GDM1 (cell line): ENCODE measurements at places on chromosomes 1 and 21.

DNA sequence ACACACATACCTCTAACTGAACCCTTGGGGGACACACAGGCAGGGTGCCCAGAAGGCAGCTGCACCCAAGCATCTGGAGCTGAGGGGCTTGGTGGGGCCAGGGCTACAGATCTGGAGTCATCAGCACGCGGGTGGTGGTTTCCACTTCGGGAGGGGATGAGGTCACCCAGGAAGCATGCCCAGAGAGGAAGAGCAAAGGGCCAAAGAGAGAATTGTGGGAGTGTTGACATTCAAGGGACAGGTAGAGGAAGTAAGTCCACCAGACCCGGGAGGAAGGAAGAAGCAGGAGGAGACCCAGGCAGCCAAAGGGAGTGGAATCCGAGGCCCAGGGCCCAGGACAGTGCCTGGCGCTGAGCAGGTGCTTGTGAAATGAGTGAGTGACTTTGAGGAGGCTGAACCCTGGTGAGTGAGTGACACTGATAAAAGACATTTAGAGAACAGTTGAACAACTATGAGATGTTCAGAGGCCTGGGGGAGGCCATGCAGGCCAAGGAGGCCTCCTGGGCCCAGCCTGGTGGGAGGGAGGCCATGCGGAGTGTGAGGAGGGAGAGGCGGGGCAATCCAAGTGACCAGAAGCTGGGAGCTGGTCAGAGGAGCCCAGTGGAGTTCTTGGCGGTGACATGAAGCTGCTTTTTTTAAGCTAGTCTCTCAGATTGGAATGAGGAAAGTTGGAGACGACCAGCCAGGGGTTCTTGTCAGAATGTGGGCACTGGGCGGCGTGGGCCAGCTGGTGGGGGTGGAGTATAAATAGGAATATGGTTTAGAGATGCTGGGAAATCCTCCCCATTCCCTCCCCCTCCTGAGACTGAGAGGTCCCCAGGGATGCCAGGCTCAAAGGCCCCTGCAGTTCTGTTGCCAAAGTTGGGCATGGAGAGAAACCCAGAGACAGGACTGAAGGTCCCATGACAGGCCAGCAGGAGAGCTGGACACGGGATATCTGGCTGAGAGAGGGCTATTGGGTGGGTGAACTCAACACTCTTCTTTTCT lies 7.9 kb downstream of the CDK18 start:
- no peak for DNase-seq

DNA sequence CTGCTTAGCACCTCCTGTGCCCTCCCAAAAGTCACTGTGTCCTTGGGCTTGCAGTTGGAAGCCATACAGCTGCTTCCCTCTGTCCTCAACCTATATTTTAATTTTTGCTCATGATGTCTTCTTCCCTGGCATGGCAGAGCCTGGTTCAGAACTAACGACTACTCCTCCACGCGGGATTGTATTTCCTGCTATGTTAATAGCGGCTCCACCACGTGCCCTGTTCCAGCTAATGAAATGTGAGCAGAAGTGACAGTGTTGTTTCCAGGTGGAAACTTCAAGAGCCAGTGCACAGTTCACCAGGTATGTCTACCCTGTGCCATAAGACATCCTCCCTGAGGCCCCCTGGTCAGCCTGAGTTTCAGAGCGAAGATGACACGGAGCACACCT lies 52.1 kb downstream of the DHRS3 start:
- no peak for DNase-seq

GRCh38 chr21:32534113-32534512 lies 51.2 kb downstream of the TCP10L start:
- DNase-seq = no peak

GRCh38 chr1:244155661-244156060 lies 104.6 kb downstream of the ZBTB18 start:
- no peak for DNase-seq
